HCT116 (cell line): ENCODE measurements at places on chromosomes 11 and 22. TPM values are rescaled to one million over a fixed set of nuclear protein-coding genes. Genes with fewer than 3 reads are reported as not detected.

- no peak for DNase-seq
Observed at GRCh38 chr11:117743121-117743815, 53.7 kb downstream of the DSCAML1 start.

DNA sequence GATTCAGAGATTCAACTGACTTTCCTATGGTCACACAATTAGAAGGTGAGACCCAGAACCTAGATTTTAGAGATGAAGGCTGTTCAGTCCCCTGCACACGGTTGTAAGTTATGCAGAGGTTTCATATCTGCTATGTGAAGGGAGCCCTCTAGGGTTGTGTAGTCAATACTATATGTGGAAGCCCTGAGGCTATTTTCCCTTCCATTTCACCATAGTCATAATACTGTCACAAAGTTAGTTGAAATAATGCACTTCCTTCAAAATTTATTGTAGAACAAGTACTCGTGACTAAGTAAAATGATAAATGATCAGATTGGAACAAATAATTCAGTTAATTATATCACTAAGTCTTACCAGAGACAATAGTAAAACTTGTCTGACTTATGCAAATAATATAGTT lies 48.8 kb downstream of the ENDOD1 start:
- DNase-seq = no peak

DNA sequence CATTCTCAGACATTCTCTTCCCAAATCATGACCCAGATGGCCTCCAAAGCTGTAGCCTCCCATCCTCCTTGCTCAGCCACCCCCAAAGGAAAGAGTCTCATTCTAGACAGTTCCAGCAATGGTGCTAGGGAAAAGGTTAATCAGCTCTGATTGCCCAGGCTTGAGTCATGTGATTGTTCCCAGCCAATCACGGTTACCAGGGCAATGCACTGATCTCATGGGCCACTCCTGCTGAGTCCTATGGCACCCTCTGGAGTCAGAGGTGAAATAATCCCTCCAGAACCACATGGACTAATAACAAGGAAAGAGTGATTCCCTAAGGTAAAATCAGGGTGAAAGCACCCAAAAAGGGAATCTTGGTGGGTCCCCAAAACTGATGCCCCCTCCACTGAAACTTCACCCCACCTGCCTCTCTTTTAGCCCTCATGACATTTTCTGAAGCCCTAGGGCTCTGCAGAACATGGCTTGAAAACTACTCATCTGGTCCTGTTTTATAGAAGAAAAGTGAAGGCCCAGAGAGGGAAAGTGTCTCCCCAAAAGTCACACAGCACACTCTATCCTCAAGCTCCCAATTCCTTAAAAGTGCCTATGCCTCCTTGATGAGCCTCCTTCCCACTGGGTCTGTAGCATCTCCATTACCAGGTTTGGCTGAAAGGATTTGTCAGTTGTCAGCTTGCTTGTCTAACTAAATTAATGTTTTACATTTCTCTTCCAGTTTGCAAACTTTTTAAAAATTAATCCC lies 203.7 kb downstream of the MN1 start:
- peak; percentile 22 for DNase-seq

DDTL gene
- total RNA-seq = 3.4 TPM

CD3G gene
- total RNA-seq = 0.20 TPM
